Caco-2 (cell line): ENCODE measurements at places on chromosomes 5 and 9.

DNA sequence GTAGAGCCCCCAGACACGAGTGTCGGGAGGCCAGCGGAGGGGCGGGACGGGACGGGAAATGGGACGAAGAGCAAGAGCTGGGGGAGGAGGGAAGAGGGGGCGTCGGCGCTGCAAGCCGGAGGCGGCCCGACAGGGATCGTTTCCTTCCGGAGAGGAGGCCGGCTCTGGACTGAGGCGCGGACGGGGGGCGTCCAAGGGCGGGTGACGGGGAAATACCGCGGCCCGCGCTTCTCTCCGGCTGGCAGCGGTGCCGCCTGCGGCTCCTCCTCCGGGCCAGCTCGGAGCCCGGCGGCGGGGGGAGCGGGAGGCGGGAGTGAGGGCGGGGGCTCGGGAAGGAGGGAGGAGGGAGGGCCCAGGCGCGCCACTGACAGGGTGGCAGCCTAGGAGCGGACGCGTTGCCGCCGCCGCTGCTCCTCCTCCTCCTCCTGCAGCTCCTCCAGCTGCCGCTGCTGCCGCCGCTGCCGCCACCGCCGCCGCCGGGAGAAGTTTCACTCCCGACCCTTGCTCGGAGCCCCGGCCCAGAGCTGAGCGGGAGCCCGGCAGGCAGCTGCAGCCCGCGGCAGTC, at the start of gene CHSY3:
Gene CHSY3 (plus strand): TSS at position 364 of the 565 bp plus-strand sequence.
- peak; percentile 70 for DNase-seq

DNA sequence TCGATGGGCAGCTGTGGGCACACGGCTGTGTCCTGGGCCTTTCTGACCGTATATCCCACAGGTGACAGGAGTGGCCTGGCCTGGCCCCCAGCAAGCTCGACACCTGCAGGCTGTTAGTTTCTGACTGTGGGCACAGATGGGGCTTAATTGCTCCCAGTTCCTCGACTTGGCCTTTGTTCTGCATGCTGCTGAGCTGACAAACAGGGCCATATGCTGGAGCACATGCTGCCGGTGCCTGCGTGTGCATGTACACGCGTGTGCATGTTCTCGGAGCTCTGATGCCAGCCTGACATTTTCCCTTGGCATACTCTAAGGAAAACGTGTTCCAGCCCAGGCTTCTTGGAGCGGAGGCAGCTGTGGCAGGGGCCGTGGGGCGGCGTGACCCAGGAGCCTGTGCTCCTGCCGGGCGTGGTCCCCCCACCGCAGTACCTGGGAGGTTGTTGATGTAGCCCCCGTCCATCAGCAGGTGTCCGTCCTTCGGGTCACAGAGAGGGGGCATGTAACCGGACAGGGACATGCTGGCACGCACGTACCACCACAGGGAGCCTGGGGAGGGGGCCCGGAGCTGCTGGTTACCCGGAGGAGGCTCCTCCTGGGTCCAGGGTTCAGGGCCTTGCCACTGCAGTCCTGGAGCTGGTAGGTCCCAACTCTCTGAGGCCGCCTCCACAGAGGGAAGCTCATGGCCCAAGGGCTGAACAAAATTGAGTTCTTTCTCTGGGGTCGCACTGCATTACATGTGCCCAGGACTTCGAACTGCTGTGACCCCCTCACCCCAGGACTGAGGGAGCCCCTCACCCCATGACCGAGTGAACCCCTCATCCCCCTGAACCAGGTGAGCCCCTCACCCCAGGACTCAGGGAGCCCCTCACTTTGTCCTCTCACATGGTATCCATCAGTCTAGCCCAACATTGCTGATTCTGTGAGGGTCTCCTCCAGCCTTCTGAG, 4.1 kb upstream of the NSMF start:
- peak; percentile 28 for DNase-seq

- no peak for DNase-seq
Observed at GRCh38 chr5:108801776-108802175, 54.1 kb downstream of the FER start.

DNA sequence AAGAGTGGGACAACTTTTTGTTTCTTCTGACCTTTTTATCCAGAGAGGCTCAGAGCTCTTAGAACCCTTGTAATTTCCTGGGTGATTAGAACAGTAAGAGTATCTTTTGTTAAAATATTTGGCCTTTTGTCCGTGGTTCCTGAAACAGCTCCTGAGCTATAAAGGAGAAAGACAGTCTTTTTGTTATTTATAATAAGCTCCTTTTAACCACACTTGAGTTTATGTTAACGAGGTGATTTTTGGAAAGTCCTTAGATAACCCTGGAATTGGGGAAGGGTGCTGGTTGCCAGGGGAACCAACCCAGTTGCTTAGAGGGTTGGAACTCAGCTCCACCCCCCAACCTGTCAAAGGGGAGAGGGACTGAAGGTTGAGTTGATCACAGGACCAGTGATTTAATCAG, 4.8 kb downstream of the ZNF483 start:
- no peak for DNase-seq

DNA sequence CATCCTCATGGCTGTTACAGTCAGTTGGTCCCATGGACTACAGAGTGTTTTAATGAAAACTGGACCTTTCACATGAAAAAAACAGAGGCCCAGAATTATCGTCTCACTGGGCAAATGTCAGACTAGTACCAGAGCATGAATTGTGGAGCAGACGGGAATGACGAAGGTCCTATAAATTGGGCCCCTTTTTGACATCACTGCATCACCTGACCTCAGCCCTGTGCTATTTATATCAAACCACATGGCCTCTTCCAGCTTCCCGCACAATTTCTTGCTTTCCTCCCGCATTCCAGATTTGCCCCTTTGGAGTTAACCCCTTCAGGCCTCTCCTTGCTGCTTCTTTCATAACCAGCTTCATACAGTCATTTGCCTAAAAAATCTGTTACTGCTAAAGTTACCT, 301.7 kb downstream of the ATPSCKMT start:
- no peak for DNase-seq

DNA sequence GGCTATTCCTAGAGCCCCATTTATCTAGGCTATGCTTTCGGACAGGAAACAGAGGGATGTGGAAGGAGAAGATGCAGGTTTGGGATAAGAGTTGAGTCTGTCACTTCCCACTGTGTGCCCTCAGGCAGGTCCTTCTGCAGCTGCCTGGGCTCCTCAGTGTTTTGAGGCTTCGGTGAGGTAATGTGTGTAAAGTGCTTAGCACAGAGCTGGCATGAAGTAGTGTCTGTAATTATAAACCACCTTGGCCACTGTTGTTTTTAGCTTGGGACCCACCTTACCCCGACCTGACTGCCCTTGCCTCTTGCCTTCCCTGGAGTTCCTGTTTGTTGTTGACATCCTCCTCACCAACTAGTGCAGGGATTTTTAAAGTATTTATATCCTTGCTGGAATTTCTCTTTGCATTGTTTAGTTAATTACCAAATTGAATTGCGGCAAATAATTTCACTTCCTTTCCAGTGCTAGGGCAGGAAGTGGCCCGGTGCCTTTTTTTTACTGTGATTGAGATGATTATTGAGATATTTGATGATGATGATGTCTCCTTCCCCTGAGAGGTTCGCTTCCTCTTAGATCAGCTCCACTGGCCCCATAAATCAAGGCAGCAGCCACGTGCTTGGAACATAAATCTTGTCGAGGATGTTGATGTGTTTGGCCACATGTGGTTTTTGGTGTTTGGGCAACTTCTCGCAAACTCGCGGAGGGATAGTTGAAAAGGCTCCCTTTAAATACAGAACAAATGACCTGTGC, 38.3 kb upstream of the DAB2IP start:
- DNase-seq: no peak

- peak; percentile 89 for DNase-seq
Observed at GRCh38 chr9:108184941-108185340, 670.8 kb downstream of the ACTL7B start.

- peak; percentile 8 for DNase-seq
Observed at GRCh38 chr9:132026932-132027585, 52.6 kb downstream of the MED27 start.

DNA sequence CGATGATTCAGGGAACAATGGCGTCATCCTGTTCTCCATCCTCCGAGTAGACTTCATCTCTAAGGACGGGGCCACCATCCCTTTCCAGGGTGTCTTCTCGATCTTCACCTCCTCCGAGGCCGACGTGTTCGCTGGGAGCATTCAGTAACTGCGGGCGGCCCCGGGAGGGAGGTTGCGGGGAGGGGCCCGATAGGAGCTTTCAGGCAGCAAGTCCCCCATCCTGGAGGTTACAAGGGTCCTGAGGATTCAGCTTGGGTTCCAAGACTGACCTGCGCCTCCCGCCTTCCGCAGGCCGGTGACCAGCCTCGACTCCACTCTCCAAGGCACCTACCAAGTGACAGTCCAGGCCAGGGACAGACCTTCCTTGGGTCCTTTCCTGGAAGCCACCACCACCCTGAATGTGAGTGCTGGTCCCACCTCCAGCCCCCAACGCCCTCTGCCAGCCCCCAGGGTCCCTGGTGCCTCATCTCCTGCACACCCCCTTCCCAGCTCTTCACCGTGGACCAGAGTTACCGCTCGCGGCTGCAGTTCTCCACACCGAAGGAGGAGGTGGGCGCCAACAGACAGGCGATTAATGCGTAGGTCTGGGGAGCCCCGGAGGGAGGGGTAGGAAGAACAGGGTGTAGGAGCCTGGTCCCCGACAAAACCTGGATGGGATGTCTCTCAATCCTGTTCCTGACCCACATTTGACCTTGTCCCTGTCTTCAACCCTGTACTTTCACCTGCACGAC, 20.8 kb downstream of the GPRIN1 start:
- no peak for DNase-seq

GRCh38 chr5:149056616-149057165, 6.2 kb downstream of the SH3TC2 start:
- DNase-seq: no peak

GRCh38 chr5:120528609-120529008, 64.5 kb downstream of the PRR16 start:
- no peak for DNase-seq

GRCh38 chr5:19771174-19771835, 216.7 kb downstream of the CDH18 start:
- no peak for DNase-seq

GRCh38 chr5:53323943-53324642, 156.3 kb upstream of the FST start:
- DNase-seq: no peak

DNA sequence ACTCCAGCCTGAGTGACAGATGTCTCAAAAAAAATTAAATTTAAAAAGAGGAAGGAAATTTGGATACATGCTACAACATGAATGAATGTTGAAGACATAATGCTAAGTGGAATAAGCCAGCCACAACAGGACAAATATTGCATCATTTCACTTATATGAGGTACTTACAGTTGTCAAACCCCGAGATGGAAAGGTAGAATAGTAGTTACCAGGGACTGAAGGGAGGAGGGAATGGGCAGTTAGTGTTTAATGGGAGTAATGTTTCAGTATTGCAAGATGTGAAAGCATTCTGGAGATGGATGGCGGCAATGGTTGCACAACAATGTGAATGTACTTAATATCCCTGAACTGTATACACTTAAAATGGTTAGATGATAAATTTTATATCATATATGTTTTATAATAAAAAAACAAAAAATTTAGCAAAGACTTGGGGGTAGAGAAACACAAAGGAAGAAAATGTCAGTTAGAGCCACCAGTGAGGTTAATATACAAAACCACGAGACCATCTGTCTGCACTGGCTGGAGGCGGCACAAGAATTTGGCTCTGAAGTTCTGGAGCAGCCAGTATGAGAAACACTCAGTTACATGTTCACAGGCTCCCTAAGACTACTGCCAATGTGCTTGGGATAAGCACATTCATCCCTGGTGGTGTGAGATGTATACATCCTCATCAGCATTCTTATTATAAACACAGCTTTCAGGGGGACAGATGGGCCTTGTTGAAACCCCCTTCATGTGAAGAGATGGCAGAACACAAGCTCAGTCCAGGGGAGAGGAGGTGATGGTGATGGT, 37.0 kb upstream of the RPS23 start:
- no peak for DNase-seq

DNA sequence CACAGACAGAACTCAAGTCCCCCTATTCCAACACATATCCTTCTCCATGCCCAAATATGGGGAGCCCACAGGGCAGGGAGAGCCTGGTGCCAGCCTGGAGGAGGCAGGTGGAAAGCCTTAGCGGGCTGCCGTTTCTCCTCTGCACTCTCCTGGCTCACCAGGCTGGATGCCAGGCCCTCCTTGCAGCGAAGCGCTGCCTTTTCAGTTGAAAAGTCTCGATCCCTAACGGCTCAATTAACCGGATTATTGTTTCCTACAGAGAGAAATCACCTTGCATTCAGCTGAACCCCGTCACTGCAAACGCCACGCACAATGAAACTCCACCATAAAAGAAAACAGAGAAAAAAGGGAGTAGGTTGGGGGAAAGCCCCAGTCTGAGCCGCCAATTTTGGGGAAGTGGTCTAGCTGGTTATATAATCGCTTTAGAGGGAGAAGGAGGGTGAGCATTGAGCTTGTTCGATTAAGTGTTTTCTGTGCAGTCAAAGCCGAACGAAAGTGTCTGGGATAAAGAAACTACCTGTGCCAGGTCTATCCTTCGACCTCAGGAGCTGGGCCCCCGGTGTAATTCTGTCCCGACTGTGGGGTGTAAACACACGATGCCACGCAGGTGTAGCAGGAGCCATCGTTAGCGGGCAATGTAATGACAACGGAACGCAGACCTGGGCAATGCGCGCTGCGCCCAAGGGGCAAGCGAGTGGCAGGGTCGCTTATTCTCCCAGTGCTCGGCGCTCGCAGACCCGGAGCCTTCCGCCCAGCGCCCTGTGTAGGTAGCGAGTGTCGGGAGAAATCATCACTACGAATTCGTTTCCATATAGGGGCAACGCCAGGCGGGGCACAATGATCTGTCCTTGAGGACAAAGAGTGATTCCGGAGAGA, 3.8 kb downstream of the BARHL1 start:
- DNase-seq: no peak

- DNase-seq: no peak
Observed at GRCh38 chr9:126806336-126806735, 1.5 kb downstream of the ZBTB43 start.

DNA sequence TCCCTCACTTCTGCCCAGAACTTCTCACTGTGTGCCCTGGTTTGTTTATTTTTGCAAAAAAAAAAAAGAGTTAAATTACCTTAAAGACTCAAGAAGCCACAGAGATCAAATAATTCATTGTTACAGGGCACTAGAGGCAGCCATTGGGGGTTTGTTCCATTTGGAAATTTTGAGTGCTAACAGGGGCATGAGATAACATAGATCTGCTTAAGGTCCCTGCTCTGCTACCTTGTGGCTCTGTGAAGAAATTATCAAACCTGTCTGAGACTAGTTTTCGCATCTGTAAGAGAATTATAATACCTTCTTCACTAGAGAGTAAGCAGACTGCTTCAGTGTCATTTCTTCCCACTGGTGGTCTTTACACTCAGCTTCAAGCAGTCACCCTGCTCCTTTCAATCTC, 394 bp downstream of the TLR4 start:
- no peak for DNase-seq

DNA sequence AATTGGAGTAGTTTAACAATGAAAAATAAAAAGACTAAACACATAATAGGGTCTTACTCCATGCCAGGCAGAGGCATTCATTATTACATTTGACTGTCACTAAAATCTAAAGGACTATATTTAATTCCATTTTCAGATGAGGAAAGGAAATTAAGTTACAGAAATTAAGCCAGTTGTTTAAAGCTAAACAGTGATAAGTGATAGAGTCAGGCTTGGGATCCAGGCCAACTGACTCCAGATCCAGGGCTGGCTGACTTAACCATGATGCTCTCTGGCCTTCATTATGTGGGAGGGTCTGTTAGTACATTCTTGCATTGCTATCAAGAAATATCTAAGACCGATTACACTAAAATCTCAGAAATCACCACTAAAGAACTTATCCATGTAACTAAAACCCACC, 107.2 kb downstream of the ARHGEF28 start:
- no peak for DNase-seq
